Karpas-422 (cell line): ENCODE measurements at places on chromosomes 4 and X. TPM values are rescaled to one million over a fixed set of nuclear protein-coding genes. Genes with fewer than 3 reads are reported as not detected.
A peak's percentile ranks its signal among the peaks of the same experiment; 100 is the strongest.

Gene PSMD10
- total RNA-seq, result 46.1 and 60.8 TPM in 2 replicates

Gene UGT2A1
- not detected in 2 replicates for total RNA-seq

Gene SOX3
- total RNA-seq, result not detected in 2 replicates

Gene OPHN1
- not detected in 2 replicates for total RNA-seq

Gene CCSER1
- 0.87 and 3.6 TPM in 2 replicates for total RNA-seq

Gene CTAG1B
- total RNA-seq, result not detected in 2 replicates

Gene STATH
- total RNA-seq, result not detected in 2 replicates

Gene MAEA
- 31.3 and 54.0 TPM in 2 replicates for total RNA-seq

Gene GAGE12C
- not detected in 2 replicates for total RNA-seq

DNA sequence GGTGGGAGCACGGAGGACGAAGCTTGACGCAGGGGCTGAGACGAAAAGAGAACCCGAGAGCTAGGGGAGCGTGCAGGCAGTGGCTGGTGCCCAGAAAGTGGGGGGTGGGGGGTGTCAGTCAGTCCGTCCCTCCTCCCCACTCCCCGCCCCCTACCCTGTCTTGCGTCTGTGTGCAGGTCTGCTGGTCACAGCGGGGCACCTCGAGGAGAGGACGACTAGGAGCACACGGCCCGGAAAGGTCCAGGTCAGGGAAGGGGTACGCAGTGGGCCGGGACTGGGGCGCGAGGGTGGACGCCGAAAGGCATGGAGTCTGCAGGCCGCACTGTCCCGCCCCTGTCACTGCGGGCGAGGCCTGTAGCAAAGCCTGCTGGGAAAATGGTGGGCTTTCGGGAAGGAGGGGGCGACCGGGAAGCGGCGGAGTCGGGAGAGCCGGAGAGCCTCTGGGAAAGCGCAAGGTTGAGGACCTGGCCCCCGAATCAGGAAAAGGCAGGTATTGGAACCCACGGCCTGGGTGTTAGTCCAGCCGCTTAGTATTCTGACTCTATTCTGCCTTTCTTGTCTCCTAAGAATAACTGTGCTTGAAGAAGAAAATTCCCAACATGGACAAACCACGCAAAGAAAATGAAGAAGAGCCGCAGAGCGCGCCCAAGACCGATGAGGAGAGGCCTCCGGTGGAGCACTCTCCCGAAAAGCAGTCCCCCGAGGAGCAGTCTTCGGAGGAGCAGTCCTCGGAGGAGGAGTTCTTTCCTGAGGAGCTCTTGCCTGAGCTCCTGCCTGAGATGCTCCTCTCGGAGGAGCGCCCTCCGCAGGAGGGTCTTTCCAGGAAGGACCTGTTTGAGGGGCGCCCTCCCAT, 769 bp downstream of the TCEAL1 start:
- peak; percentile 55 for DNase-seq

GRCh38 chr4:48698029-48698971, 81.8 kb downstream of the FRYL start:
- DNase-seq, result no peak

DNA sequence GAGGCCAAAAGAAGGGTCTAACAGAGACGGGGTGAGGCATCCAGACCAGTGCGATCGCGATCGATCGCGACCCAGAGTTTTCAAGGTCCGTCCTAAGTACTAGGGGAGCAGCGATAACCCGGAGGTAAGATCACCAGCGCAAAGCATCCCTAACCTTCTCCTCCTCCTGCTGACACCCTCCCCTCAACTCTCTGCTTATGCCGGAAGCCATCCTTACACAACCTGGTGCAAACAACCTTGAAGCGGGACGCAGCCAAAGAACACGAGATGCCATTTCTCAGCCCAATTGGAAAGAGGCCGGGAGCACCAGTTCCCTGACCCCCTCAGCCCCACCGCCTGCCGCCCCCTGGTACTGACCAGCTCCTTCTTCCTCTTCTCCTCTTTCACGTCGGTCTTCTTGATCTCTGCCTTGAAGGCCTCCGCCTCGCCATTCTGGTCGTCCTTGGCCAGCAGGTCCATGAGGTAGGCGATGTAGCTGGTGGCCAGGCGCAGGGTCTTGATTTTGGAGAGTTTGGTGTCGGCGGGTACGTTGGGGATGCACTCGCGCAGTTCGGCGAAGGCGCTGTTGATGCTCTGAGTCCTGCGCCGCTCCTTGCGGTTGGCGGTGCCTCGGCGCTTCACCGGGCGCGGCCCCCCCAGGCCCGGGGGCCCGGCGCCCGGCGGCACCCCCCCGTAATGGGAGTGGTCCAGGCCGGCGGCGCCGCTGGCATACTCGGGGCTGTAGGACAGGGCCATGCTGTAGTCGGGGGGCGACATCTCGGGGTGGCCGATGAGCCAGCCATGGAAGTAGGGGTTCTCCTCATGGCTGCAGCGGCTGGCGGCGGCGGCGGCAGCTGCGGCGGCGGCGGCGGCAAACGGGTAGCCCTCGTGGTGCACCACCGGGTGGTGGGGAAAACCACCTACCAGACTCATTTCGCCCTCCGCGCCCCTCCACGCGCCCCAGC, 1.4 kb downstream of the HAND2 start:
- no peak for DNase-seq

GRCh38 chrX:17597836-17598439, 139.4 kb upstream of the SCML1 start:
- no peak for DNase-seq

DNA sequence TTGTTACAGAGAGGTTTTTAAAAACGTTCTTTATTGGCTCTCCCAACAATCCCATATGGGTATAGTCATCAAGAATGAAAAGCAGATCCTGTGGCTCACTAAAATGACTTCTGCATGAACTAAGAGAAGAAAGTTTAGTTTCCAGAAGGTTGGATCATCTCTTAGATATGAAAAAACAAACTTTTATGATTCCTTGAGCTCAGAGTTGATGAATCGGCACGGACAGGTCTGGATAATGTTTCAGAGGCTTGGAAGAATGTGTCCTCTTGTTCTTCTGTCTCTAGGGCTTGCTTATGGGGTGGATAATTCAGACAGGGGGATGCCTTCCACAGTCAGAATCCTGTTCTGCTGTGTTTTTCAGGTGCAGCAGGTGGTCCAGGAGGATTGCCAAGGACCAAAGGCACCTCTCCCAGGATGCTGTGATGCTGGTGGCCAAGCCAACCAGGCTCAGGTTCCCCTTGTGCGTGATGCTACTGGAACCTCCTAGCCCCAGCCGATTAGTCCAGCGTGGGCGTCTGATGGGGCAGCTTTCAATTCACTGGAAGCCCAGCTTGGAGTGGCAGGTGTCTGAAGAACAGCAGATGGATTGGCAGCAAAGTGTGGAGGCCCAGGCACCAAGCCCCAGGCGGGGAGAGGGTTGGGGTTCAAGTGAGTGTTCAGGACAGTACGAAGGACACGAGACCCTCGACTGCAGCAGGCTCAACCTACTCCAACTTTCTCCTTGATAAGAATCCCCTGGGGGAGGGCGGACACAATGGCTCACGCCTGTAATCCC, 30.3 kb downstream of the CCKAR start:
- DNase-seq, result peak; percentile 31

GRCh38 chr4:101967697-101968346, 177.3 kb downstream of the BANK1 start:
- no peak for DNase-seq

GRCh38 chr4:97300561-97300960, 842.7 kb downstream of the STPG2 start:
- DNase-seq, result no peak

DNA sequence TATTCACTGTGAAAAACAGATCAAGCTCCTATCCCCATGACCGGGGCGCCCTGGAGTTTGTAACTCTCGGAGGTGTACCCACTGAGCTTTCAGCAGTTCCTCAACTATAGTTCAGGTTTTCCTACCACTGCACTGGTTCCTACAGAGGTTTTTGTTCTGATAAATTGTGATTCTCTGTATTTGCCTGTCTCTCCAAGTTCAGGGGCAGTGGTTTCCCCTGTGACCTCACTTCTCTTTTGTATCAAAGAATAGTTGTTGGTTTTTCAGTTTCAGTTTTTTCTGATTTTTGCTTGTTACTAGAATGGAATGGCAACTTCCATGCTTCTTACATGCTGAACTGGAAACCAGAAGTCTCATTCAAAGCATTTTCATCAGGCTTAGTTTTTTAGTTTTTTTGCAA, 56.8 kb upstream of the PLS3 start:
- no peak for DNase-seq

DNA sequence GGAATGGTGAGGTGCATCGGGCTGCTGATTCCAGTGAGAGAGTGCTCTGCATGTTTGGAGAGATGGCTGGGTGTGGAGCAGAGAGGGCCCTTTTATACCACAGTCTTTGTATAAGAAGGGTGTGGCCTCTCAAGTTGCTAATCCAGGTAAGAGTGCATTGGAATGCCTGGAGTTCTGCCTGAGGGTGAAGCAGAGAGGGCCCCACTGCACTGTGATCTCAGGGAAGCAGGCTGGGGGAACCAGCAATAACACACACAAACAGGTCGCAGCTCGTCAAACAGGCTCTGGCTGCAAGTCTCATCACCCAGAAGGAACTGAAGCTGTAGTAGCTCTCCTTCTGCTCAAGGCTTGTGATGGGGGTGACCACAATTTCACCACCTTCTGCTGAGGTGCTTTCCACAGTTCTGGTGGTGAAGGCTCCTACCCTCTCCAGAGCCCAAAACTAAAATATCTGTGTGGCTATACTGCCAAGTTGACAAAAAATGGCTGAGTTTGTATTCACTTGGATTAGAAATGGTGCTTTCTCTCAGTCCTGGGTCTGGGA, 687.4 kb upstream of the HS3ST1 start:
- no peak for DNase-seq

DNA sequence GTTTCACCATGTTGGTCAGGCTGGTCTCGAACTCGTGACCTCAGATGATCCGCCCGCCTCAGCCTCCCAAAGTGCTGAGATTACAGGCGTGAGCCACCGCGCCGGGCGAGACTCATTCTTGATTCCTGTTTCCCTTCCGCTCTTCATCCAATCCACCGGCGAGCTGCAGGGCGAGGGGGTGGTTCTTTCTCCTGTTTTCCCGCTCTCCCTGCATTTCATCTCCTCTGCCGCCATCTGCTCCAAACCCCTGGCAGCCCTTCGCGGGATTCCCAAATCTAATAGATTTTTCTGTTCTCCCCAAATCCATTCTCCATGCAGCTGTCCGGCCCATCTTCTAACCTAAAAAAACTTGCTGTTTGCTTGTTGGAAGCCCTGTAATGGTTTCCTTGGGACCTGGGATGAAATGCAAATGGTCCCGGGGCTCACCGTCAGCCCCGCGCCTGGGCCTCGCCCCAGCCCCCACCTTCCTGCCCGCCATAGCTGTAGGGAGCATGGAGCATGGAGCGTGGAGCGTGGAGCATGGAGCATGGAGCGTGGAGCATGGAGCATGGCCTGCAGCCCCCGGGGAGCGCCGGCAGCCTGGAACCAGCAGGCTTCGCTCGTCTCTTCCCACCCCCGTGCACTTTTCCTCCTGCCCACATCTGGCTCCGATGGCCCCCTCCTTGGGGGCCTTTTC, 1.1 kb downstream of the ZFP42 start:
- no peak for DNase-seq

GRCh38 chrX:16305187-16305586, 137.9 kb downstream of the MAGEB17 start:
- peak; percentile 52 for DNase-seq

DNA sequence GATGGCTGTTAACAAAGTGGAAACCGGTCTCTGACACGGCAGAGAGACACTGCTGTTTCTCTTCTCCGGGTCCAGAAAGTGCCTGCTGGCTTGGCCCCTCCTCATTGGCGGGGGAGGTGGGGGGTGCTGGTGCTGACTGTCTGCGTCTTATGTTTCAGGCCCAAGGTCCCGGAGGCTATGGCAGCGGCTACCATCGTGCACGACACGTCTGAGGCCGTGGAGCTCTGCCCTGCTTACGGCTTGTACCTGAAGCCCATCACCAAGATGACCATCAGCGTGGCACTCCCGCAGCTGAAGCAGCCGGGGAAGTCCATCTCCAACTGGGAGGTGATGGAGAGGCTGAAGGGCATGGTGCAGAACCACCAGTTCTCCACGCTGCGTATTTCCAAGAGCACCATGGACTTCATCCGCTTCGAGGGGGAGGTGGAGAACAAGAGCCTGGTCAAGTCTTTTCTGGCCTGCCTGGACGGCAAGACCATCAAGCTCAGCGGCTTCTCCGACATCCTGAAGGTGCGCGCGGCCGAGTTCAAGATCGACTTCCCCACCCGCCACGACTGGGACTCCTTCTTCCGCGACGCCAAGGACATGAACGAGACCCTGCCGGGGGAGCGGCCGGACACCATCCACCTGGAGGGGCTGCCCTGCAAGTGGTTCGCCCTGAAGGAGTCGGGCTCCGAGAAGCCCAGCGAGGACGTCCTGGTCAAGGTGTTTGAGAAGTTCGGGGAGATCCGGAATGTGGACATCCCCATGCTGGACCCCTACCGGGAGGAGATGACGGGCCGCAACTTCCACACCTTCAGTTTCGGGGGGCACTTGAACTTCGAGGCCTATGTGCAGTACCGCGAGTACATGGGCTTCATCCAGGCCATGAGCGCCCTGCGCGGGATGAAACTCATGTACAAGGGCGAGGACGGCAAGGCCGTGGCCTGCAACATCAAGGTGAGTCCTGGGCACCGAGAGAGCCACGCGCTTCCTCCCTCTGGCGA, 2.2 kb downstream of the AKAP17A start:
- no peak for DNase-seq

GRCh38 chr4:156411531-156411930, 457.9 kb upstream of the CTSO start:
- DNase-seq, result no peak

DNA sequence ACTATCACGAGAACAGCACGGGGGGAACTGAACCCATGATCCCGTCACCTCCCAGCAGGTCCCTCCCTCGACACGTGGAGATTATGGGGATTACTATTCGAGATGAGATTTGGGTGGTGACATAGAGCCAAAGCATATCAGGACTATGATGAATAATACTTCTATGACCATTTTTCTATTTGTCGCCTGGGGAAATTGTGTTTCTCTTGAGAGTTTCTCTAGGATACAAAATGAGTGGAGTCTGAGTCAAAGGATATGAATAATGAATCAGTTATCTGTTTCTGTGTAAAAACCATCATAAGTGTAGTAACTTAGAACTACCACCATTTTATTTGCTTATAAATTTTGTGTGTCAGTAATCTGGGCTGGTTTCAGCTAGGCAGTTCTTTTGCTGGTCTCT, 533.0 kb upstream of the ARX start:
- no peak for DNase-seq

DNA sequence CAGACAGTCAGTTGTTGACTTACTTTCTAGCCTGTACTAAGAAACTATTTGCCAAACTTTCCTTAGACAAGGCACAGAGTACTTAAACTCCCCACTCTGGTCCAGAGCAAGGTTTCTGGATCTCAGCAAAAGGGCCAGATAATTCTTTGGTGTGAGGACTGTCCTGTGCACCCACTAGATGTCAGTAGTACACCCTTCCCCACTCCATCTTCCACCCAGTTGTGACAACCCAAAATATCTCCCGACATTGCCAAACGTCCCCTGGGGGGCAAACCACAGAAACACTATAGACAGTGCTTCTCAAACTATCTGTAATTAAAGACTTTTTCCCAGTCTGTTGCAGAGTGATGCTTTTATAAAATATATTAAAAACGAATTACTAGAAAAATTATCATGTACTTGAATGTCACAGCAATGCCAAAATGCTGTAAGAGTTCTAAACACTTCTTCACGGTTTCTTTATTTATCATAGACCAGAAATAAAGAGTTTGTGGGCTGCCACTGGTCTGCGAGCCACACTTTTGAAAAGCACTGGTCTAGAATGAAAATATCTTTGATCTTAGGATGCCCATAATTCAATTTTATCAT, 203.5 kb downstream of the PRDM5 start:
- peak; percentile 78 for DNase-seq

- no peak for DNase-seq
These were observed 121.2 kb downstream of the KLHL13 start for GRCh38 chrX:117995378-117995777.
